Stimulated activated CD4-positive, alpha-beta T cell treated with anti-CD3 and anti-CD28 coated beads, Interleukin-1b, Interleukin-23, amount 100 ng/mL, for 1 hour (primary cell): ENCODE measurements at places on chromosomes 7 and 10.

- DNase-seq, result no peak
Observed at GRCh38 chr10:34102237-34102673, 712.8 kb downstream of the PARD3 start.

GRCh38 chr10:71720288-71720687, 710 bp upstream of the C10orf105 start:
- no peak for DNase-seq

GRCh38 chr10:98627711-98628110, 181.0 kb upstream of the HPS1 start:
- DNase-seq, result no peak

- DNase-seq, result no peak
Observed at GRCh38 chr10:71664585-71664984, 55.0 kb downstream of the C10orf105 start.

DNA sequence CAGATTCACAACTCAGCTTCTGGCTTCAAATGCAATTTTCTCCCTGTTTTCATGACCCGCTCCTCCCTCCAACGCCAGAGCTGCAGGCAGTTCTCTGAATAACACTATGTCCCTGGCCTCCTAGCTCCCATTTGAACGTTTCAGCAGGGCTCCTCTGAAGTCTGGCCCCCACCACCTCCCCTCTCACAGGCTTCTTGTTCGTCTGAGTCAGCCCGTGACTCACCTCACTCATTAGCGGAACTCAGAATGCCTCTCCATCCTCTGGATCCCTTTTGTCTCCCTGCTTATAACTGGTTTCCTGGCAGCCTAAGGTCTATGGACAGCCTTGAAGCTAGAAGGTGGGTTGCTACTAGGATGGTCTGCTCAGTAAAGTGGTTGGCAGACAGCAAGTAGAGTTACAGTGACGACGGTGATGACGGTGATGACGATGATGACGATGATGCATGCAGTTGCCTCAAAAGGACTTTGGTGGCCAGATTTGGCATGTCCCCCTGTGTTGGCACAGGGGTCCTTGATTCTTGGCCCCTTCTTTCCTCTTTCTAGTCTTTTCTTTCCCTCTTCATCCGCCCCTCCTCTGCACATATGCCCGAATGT, 83.3 kb upstream of the MKLN1 start:
- DNase-seq, result no peak

- DNase-seq, result no peak
Observed at GRCh38 chr10:102738692-102739121, 5.0 kb upstream of the WBP1L start.

DNA sequence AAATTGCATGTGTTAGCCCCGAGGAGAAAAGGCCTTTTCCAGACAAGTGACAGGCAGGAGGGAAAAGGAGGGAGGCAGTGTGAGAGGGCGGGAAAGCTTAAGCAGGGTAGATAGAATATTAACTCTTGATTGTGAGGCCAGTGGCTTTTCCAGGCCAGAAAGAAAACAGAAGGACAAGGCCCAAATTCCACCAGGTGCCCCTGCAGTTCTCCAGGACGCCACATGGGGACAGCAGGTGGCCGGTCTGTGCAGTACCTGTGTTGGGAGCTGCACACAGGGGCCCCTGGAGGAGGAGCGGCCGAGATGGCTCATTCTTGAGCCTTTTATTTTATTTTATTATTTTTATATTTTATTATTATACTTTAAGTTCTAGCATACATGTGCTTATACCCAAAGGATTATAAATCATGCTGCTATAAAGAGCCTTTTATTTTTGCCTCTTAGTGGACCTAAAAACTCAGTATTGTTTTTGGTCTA, 141.3 kb upstream of the KLF14 start:
- no peak for DNase-seq

DNA sequence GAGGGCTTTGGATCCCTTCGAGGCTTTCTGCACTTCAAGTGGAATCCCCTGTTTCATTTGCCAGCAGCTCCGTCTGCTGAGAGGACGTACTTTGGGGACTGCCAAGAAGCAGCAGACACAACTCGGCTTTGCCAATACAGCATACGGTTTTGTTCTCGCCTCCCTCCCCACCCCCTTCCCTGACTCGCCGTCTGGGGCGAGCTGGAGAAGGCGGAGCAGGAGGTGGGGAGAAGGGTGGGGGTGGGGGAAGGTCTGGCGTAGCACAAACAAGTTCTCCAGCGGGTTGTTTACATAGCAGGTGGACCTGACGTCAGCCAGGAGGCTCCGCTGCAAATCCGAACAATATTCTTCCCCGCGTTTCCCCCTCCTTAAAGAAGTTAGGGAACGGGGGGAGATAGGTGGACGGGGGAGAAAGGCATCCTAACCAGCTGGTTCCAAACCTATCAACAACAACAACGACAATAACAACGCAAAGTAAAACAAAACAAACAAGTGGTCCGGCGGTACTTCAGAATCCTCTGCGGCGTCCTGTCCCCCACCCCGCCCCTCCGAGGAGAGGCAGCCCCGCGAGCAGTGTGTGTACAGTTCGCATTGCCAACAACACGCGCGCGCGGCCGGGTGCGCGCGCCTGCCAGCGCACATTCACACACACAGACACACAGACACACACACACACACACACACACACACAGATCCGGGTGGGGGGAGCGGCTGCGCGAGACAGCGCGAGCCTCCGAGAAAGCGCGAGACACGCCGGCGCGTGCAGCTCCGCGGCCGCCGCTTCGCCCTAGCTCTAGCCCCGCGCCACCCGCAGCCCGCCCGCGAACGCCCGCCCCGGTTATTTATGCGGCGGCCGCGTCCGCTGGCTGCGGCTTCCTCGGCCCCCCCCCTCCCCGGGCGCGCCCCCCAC, 167.0 kb upstream of the PPP1R3A start:
- no peak for DNase-seq

DNA sequence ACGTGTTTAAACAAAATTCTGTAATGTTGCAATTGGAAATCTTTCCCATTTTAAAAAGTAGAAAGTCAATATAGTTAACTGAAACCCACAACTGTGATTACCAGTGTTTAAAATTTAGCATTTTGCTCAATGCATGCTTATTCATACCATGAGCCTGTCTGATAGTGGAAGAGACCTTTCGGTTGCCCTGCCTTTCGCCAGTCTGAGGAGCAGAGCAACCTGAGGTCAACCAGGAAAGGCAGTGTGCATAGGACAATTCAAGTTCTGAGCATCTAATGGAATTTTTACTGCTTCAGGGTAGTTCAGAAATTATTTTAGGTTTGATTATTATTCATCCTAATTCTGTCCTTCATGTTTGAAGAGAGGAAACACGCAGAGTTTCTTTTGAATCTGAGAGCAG, 100.8 kb downstream of the CUBN start:
- DNase-seq, result no peak

GRCh38 chr10:62354916-62355315, 19.3 kb upstream of the ZNF365 start:
- no peak for DNase-seq

DNA sequence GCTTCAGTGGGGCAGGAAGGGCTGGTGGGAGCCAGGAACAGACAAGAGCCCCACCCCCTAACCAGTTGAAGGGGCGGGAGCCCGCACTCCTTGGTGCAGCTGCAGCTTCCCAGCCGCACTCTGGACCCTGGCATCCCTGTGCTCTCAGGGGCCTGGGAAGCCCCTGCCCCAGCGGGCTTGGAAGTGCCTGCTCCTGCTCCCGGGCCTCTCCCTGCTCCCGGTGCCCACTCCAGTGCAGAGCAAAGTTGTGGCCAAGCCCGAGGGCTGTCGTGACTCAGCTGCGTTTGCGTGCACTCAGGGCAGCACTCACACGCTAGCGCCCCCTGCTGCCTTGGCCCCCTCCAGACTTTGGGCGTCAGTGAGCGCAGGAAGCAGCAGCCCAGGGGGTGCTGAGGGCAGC, 883.8 kb downstream of the LRMDA start:
- no peak for DNase-seq

- DNase-seq, result no peak
Observed at GRCh38 chr10:115398026-115398425, 304.9 kb downstream of the ATRNL1 start.

GRCh38 chr10:72275351-72276012, 1.8 kb downstream of the DDIT4 start:
- no peak for DNase-seq

GRCh38 chr10:110035070-110035921, 27.5 kb downstream of the ADD3 start:
- DNase-seq, result no peak

DNA sequence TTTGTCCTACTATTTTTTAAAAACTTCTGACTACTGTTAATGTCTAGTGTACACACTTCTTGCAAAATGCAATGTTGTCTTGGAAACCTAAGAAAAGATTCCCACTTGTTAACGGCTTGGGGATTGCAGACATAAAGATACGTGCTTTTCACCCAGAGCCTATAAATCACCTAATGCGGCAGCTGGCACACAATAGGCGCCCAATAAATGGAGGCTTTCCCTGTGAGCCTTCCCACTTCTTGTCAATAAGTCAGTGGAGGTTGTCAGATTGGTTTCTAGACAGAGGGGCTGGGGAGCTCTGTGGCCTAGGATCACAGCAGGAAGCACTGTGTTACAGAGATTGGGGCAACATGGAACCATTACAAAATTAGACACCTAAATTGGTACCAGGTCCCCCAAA, 74.7 kb downstream of the VSTM4 start:
- no peak for DNase-seq

DNA sequence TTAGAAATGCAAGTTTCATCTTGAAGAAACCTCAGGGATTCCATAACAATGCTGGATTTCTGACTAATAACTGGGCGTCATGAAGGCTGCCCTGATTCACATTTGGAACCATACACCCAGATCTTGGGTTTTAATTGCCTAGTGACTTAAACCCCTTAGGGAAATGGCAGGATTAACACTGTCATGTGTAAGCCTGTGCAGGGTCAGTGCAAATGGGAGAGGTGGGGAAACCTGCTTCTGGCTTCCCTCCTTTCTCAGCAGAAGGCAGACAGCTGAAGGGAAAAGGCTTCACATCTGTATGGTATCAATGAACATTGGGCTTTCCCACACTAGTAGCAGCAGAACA, 364.2 kb downstream of the ANKRD30A start:
- DNase-seq, result no peak

- DNase-seq, result no peak
Observed at GRCh38 chr10:54909165-54909564, 108.1 kb upstream of the PCDH15 start.

GRCh38 chr7:90092506-90092905, 61.8 kb upstream of the STEAP1 start:
- DNase-seq, result no peak

DNA sequence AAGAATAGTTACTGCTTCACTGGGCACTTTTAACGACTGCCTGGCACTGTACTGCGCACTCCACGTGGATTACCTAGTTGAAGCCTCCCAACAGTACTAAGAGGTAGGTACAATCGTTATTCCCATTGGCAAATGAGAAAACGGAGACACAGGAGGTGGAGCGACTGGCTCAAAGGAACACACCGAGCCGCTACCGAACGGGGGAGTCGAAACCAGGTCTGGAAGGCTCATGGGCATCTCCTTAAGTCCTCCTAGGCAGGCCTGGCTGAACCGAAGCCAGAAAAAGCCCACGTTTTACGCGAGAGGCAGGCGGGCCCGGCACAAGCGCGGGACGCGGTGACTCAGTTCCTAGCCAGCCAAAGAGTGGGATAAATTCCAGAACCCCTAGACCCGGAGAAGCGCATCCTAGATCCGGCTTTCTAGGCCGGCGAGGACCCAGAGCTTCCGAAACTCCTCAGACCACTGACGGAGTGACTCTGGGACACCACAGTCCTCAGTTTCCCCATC, 472 bp downstream of the PDAP1 start:
- DNase-seq, result no peak

DNA sequence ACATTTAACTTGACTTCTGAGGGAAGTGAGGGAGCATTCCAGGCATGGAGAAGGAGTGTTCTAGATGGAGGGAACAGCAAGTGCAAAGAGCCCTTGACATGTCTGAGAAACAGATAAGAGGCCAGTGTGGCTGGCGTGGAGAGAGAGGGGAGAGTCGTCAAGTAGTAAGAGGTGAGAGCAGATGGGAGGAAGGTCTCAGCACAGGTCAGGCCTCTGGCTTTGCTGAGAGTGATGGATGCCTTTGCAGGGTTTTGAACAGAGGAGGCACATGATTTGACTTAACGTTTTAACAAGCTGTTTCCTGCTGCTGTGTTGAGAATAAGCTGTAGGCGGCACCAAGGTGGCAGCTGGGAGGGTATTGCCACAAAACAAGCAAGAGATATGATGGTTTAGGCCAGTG, 97.2 kb downstream of the KAT6B start:
- no peak for DNase-seq

DNA sequence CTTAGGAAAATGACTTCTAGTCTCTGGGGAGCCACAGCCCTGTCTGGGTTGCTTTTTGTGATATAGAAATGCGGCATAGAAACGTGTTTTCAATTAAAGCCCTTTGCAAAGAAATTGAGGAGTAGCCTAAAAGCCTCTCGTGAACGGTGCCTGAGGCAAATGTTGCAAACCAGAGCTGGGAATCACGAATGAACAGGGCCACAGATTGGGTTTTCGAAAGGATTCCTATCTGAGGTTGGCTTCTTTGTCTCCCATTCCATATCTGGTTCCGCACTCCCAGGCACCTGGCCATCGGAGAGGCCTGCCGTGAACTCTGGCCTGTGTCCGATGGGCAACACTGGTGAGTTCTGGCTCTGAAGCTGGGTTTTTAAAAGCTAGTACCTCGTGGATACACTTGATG, 221.6 kb downstream of the TCF7L2 start:
- no peak for DNase-seq

DNA sequence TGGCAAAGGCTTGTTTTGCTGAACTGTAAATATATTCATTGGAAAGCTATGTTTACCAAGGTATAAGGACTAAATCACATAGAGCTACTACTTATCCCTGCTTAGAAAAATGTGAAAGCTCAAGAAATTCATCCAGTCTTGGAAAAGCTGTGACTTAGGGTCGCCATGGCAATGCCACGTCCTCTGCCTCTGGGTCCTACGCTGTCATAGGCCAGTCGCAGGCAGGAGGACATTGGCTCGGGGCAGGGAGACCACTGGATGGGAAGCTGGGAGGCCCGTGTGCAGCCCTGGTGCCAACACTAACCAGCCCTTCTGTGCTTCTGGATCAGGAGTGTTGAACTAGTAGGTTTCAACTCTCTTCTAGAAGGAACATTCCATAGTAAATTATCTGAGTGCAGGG, 67.3 kb upstream of the PDZD8 start:
- no peak for DNase-seq

DNA sequence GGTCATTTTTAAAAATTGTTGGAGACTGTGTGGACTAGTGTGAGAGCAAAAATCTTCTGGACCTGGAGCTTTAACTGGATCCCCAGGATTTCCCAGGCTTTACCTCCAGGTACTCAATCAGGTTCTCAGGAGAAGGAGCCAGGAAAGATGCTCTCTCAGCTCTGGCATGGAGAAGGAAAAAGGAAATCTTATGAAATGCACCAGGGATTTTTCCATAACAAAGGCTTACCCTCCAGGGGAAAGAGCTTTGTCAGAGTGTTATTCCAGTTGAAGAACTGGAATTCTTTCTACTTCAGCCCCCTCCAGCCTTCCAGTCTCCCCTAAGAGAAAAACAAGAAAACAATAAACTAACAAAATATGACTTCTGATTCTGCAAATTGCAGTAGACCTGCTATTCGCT, 436.7 kb upstream of the ANKRD30A start:
- DNase-seq, result no peak

DNA sequence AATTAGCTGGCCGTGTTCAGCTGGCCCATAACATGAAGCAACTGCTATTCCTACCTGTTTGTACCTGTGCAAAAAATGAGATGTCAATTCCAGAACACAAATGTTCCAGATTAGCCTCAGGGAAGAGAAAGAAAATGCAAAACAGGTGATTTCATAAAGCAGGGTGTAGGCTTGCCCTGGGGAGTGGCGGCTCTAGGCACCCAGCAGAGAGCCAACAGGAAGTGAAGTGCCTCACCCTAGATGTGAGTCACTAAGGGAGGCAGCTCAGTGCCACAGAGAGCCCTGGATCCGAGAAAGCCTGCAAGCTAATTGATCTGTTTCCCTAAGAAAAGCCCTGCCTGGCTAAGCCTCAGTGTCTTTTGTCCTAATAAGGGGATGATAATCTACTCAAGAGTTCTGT, 240.0 kb downstream of the ARHGAP21 start:
- no peak for DNase-seq
